T-helper 2 cell (primary cell): ENCODE measurements at places on chromosomes 16 and 17.

- DNase-seq = no peak
These were observed 53.1 kb upstream of the BCO1 start for GRCh38 chr16:81185416-81185815.

- no peak for DNase-seq
These were observed 14.9 kb upstream of the CLEC18A start for GRCh38 chr16:69936252-69936651.

- DNase-seq = no peak
These were observed 11.7 kb downstream of the ERN1 start for GRCh38 chr17:64117981-64118979.

GRCh38 chr16:13307851-13308250, 406.5 kb downstream of the SHISA9 start:
- no peak for DNase-seq

DNA sequence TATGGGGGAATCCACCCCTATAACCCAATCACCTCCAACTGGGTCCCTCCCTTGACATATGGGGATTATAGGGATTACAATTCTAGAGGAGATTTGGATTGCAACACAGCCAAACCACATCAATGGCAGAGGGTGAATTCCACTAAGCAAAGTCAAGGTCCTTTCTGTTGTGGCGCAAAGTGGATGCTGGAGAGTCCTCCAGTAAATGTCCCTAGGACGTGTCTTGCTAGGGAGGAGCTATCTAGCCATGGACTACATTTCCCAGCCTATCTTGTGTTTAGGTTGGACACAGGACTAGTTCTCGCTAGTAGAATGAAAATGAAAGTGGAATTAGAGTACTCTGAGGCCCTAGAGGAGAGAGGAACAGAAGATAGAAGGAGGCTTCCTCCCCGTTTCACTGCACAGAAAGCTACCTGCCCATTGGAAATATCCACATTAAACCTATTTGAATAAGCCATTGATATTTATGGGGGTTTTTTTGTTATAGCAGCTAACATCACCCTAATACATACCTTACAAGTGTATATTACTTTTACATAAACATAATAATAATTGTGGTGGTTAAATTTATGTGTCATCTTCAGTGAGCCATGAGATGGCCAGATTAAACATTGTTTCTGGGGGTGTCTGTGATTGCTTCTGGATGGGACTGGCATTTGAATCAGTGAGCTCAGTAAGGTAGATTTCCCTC, 56.7 kb upstream of the ERCC4 start:
- no peak for DNase-seq

DNA sequence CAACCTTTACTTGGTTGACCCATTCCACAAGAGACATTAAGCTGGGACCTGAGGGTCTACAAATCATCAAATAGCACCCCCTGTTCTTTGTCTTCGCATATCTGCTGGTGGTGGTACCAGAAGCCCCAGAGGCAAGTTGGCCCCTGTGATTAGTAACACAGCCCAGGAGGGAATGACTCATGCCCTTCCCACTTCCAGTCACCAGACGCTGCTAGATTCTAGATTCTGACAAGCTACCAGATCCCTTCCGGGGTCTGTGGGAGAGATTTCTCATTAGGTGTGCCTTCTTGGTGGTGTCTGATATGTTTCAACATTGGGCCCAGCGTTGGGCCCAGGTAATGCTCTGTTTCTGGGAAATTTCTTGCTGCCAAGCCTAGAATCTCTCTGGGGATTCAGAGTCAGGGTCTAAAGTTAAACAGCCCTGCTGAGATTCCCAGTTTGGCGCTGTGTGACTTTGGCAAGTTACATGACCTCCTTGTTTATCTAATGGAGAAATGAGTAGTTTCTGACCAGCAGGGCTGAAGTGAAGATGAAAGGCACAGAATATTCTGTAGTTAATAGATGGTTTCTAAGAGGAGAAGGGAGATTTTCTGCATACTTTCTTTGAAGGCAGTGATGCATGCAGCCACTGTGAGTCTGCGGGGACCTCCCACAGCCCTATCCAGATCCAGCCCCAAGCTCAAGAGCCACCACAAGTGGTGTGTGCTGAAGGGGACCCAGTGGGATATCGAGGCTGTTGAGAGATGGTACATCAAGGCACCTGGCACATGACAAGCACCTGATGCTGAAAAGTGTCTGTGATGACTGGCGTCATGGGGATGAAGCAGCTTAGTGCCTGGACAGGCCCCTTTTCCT, 3.9 kb downstream of the TRPV2 start:
- DNase-seq = no peak

GRCh38 chr17:38685491-38685890, 10.7 kb upstream of the EPOP start:
- DNase-seq = no peak

- DNase-seq = no peak
These were observed 32.4 kb downstream of the RNF43 start for GRCh38 chr17:58384897-58385296.

GRCh38 chr17:73599599-73599998, 44.6 kb downstream of the SDK2 start:
- no peak for DNase-seq

DNA sequence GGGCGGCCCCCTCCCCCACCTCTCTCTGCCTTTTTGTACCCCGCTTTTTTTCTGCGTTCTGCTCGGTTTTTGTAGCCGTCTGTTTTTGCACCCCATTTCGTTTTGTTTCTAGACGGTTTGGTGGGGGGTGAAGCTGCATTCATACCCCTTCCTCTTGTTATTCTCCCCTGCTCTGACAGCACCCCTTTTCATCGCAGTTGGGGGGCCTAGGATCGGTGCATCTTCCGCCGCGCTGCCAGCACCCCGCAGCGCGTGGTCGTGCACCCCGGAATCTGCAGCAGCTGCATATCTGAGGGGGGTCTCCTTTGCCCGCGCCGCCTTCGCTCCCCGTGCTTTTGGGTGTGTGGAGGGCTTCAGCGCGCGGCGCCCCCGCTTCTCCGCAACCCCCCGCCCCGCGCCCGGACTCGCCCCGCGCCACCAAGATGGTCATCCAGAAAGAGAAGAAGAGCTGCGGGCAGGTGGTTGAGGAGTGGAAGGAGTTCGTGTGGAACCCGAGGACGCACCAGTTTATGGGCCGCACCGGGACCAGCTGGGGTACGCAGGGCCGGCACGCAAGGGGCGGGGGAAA, 455 bp downstream of the ATP1B2 start:
- DNase-seq = no peak

GRCh38 chr16:70687102-70687511, 1.3 kb upstream of the MTSS2 start:
- no peak for DNase-seq

DNA sequence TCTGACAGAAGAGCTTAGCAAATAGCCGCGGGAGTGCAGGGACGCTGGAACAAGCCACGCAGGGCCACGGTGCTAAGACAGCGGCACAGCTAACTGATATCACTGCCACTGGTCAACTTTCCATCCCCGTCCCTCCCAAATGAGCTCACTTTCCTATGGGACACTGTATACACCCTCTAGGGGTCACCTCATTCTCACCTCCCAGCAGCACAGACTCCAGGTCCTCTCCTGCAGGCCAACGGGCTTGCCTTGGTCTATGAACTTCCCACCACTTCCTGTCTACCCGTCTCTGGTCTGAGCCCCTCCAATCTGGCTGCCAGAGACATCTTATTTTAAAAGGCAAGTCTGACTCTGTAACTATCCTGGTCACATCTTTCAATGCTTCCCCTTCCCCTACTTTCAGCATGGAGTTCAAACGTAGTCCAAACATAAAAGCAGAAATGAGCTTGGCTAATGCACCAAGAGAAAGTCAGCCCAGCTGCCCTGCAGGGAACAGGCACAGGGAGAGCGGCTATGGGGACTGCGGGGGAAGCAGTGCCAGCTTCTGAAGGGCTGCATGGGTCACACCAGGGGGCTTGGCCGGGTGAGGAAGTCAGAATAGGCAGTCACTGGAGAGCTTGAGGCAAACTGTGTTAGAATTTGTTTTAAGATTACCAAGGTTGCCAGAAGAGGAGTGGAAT, 26.3 kb upstream of the SLC38A8 start:
- no peak for DNase-seq

DNA sequence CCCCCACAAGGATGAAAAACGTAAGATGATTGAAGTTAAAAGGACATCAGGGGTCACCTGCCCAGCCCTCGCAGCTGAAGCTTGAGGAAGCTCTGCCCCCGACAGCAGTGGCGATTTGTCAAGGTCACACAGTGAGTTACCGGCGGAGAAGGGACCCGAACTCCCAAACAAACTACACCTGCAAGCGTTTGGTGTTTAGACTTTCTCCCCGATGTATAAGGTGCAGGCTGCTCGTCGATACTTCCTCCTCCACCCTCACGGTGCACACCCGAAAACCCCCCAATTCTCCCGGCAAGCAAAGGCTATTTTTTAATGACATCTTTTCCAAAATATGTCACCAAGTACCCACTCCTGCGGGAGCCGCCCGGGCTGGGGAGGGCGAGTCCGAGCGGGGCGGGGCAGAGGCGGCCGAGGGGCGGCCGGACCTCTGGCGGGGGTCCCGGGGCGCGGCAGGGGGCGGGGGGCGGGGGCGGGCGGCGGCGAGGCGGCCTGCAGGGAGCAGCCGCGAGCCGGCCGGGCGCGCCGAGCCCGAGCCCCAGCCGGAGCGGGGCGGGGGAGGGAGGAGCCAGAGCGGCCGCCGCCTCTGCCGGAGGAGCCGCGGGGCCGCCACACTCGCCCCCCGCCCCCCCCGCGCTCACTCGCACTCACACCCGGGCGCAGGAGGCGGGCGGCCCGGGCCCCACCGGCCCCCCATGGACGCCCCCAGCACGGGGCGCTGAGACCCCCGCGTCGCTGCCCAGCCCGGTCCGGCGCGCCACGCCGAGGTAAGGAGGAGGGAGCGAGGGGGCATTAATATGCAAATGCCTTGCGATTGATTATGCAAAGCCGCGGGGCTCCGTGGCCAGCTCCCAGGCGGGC, at the start of gene THRA:
TSS of gene THRA (plus strand) at position 637 of the 858 bp plus-strand sequence. CDS start 11,524 bp downstream, outside the sequence.
- DNase-seq = peak; percentile 60

DNA sequence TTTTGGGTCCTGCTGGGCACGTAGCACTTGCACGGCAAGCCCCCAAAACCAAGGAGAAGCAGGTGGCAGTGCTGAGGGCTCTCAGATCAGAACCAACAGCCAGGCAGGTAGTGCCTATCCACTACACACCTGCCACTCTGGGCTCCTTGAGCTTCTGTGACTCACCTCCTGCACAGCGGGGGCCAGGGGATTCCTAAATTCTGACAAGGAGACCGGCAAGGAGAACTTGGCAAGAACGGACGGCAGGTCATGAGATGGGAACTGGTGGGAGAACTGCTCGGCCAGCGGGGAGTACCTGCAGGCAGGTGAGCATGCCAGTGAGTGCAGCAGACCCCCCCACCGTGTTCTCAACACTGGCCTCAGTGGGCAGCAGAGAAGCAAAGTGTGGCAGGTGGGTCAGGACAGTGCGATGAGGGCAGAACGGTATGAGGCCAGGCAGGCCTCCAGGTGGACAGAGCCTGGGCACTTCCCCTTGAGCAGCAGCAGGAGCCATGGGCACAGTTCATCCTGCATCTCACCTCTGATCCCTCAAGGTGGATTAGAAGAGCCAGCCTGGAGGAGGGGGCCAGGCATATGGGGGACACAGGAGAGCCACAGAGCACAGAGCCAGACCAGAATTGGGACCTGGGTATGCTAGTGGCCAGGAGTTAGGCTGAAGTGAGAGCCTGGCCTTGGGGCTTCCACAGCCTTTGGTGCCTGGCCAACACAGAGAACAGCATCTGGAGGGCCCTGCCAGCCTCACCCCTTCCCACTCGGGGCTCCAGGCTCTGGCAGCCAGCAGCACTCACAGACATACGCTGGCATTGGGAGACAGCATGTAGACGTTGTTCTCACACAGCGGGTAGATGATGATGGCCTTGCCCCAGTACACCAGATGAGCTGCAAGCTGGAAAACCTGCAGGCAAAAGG, 14.7 kb downstream of the MPG start:
- no peak for DNase-seq

DNA sequence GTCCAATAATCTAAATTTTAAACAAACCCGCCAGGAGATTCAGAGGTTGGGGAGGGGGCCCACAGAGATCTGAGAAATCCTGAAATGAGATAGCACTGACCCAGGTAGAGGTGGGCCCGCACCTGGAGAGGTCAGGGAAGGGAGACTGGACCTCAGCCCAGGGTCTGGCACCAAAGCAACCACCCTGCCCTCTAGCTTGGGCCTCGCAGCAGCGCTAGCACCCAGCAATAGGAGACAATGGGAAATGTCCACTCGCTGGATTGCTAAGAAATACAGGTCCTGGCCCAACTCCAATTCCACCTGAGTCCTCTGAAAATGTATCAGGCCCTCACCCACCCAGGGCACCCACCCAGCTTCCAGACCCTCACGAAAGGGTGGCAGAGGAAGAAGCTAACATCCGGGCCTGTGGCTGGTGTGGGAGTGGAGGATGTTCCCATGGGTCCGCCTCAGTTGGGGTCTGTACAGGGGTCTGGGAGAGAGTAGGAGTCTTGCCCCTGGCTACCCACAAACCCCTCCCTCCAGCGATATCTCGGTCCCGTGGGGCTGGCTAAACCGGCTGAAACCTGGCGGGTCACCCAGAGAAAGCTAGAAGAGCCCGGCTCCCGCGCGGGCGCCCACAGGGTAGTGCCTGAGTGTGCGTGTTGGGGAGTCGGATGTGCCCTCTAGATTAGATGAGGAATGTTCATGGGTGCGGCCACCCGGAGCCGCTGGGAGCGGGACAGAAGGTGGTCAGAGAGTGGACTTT, 1.1 kb downstream of the PLLP start:
- no peak for DNase-seq

GRCh38 chr17:40490289-40490853, 11.1 kb downstream of the TNS4 start:
- no peak for DNase-seq

- DNase-seq = no peak
These were observed 9.2 kb downstream of the NACA2 start for GRCh38 chr17:61581611-61582349.

GRCh38 chr16:9949396-9949795, 232.8 kb downstream of the GRIN2A start:
- no peak for DNase-seq

GRCh38 chr17:68924793-68925720, 30.1 kb downstream of the ABCA8 start:
- DNase-seq = no peak

- DNase-seq = peak; percentile 98
These were observed at the start of gene EVI2A for GRCh38 chr17:31321481-31321880. TSS of gene EVI2A (minus strand) at chr17:31321622. CDS start at chr17:31319013, 2,609 bp downstream.

DNA sequence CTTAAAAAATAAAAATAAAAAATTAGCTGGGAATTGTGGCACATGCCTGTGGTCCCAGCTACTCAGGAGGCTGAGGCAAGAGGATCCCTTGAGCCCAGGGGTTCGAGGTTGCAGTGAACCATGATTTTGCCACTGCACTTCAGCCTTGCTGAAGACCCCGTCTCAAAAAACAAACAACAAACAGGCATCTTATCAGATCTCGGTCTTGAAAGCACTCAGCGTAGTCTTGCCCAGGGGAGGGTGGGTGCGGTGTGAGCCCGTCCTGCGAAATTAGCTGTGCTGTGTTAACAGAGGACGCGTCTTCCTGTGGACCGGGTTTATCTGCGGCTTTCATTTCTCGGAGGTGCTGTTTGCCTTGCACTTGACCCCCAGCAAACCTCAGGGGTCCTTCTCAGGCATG, 5.4 kb downstream of the GAA start:
- DNase-seq = no peak
